ENCODE measurements at places on chromosomes 2 and 18. TPM values are rescaled to one million over a fixed set of nuclear protein-coding genes. Genes with fewer than 3 reads are reported as not detected.

DNA sequence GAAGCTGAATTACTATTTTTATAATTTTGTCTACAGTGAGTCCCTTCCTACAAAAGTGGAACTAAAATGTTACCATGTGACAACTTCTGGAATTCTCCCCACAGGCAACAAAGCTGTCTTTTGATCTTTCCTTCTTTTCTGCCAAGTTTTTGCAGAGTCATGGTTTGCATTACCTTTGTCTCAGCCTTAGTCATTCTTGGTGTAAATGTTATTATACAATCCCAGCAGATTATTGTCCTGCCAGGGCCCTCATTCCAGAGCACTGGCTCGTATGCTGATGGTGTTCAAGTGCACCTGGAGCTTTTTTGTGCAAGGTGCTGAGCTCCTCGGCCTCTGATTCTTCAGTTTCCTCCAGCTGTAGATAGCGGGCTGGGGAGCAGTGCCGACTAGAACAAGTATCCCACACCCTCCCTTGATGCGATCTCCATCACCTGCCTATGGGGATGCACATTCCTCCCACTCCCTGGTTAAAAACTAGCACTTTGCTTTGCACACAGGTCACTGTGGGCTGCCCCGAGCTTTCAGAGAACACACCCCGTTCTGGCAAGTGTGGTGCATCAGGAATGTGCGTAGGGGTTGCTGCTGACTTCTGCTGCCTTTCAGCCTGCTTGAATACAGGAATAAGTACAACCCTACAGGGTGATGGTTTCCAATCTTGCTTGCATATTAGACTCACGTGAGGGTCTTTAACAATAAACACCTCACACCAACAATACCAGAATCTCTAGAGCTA is 263.6 kb downstream of the RNF144A start:
- DNase-seq: no peak
- no peaks in the 10 kb centered on the region for H3K4me1 ChIP-seq
- no peaks in the 10 kb centered on the region for H3K27me3 ChIP-seq
- no peaks in the 10 kb centered on the region for H3K36me3 ChIP-seq

DNA sequence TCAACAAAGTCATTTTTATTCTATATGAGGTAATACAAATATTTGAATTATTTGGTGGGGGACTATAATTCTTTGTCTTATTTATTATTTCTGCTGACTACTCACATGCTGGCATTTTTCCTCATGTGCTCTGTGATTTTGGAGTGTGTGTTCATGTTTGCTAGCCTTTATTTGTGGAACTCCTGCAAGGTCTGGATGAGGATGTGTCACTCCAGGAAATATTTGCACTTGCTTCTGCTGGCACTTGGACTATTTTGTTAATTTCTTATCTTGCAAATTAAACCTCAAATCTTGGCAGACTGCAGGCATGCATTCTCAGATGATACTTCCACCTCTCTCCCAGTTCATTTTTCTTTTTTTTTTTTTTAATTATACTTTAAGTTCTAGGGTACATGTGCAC is 34.1 kb downstream of the POLI start:
- H3K4me1 ChIP-seq: no peaks in the 10 kb centered on the region
- H3K4me3 ChIP-seq: no peak overlapping the region
- no peaks in the 10 kb centered on the region for H3K27me3 ChIP-seq
- H3K27ac ChIP-seq: no peak overlapping the region

DNA sequence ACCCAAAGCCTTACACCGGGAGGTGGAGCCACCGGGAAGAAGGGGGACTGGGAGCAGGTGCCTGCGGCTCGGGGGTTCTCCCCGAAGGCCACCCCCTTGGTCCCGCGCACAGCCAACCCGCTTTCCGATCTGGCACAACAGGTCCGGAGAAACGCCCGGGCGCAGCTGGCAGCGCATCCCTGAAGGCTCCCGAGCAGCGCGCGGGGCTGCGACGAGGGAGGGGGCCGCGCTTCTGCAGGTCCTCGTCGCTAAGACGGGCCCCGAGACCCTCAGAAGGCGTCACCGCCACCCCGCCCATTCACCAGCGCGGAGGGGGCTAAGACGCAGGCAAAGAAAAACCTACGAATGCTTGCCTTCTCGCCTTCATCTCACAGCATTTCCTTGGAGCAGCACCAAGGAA is 1.8 kb downstream of the CBLN2 start:
- no peaks in the 10 kb centered on the region for H3K36me3 ChIP-seq
- peaks cover 6% of the 10 kb centered on the region for H3K4me1 ChIP-seq
- H3K4me3 ChIP-seq: no peak overlapping the region
- peaks cover 34% of the 10 kb centered on the region for H3K27me3 ChIP-seq
- no peak for DNase-seq
- no peak overlapping the region for H3K27ac ChIP-seq

GRCh38 chr2:68041704-68042245 is 21.0 kb downstream of the C1D start:
- H3K27ac ChIP-seq: no peak overlapping the region
- H3K36me3 ChIP-seq: peaks cover 4% of the 10 kb centered on the region
- DNase-seq: no peak
- H3K27me3 ChIP-seq: no peaks in the 10 kb centered on the region
- peaks cover 6% of the 10 kb centered on the region for H3K4me1 ChIP-seq

DNA sequence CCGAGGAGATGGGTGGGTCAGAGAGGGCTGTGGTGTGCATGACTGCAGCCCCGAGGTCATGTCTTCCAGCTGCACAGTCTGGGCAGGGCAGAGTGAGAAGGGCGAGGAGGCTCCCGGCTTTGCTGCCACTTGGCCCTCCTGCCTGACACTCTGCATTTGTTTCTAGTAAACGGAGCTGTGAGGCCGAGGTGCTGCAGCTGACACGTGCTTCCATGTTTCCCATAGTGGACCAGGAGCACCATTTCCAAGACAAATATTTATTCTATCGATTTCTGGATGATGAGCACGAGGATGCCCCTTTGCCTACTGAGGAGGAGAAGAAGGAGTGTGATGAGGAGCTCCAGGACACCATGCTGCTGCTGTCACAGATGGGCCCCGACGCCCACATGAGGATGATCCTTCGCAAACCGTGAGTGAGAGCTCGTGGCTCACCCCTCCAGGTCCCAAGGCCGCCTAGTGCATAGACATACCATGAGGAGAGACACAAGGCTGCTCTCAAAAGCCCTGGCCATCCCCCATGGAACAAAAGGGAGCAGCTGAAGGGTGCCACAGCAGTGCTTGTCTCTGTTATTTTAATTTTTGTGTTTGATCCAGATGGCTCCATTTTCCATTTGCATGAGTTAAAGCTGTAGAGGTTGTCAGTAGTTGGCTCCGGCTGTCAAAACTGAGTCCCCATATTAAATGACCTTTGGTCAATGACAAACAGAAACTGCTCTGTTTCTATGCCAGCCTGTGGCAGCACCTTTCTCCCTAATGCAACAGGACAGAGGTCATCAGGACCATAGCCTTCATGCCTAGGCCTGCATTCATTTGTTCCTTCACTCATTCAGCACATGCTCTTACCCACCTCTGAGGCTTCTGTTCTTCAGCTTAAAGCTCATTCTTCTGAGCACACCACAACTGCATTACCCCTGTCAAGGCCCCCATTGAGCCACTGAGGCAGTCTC is 108.3 kb upstream of the MAP3K20 start:
- no peaks in the 10 kb centered on the region for H3K27me3 ChIP-seq
- H3K27ac ChIP-seq: no peak overlapping the region
- no peak for DNase-seq

EFHD1 gene
- total RNA-seq: 0.70 TPM

SGPP2 gene
- 2.8 TPM for total RNA-seq

SPDYA gene
- 1.3 TPM for total RNA-seq

DNA sequence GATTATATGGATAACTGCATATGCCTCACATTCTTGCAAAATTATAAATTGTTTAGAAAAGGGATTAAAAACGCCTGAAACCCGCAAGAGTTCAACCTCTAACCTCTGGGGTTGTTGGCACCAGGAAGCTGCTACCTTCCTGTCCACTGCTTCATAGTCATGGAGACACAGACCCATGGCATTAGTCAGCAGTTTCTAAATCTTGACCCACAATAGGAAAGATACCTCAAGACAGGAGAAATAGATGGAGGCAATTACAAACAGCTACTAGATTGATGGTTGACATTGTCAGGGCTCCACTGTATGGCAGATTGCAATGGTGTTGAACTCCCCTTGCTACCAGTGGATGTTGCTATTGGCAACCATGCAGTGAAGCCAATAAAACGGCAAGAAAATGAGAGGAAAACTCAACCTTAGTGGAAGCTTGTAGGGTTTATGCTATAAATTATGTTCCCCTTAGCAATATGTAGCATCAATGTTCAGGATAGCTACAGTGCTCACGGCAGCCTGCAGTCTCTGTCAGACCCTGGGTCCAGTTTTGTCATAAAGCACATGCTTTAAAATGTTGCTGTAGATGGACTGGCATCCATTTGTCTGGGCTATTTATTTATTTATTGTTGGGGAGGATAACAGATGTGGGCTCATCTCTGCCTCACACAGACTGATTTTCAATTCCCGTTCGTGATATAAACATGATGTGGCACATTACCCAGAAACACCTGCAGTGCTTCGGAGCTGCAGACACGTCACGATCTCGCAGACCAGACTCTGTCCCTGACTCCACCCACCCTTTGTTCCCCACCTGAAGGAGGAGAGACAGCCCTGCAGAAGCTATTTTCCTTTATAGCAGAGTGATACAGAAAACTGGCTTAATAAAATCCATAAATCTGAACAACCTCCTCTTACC is 233.4 kb downstream of the AGPS start:
- H3K27me3 ChIP-seq: peaks cover 3% of the 10 kb centered on the region
- peak overlapping the region; percentile 24 for H3K4me3 ChIP-seq
- no peaks in the 10 kb centered on the region for H3K4me1 ChIP-seq

DNA sequence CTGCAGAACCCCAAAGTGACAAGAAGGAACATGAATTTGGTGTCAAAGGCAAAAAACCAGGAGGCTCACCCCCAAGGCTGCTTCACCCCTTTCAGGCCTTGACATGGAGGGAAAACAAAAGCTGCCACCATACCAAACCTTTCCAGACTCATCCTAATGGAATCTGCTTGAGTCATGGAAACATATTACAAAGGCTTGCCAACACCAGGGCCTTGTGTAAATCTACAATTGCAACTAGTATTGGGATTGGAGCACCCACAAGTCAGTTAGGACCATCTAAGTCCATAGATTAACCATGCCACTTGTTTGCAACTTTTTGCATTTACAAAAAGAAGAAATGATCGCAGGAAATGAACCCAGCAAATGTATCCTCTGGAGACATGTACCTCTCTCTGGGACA is 297.6 kb downstream of the CDCA7 start:
- H3K4me1 ChIP-seq: no peaks in the 10 kb centered on the region
- DNase-seq: no peak
- peaks cover 6% of the 10 kb centered on the region for H3K27me3 ChIP-seq
- no peaks in the 10 kb centered on the region for H3K36me3 ChIP-seq

- DNase-seq: no peak
- no peaks in the 10 kb centered on the region for H3K36me3 ChIP-seq
- no peak overlapping the region for H3K27ac ChIP-seq
Measured at GRCh38 chr2:238905644-238906043, 57.8 kb downstream of the TWIST2 start.

PRADC1 gene
- 12.4 TPM for total RNA-seq

TMEM163 gene
- total RNA-seq: not detected

DNA sequence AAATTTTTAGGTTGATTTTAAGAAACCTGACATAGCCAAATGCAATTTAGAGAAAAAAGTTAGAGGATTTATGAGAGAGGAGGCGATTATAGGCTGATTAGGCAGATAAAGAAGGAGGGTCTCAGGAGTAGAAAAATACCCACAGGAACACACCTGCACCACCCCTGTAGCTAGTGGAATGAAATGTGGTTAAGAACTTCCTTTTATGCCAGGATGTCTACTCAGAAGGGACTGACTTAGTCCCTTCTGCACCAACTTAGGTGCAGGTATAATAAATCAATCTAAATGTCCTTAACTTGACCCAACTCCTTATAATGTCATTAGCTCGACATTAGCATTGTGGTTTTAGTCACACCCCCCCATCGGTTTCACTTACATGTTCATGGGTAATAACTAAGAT is 1274.5 kb upstream of the TMEFF2 start:
- no peak overlapping the region for H3K4me3 ChIP-seq
- no peak for DNase-seq
- H3K4me1 ChIP-seq: peaks cover 10% of the 10 kb centered on the region
- H3K36me3 ChIP-seq: no peaks in the 10 kb centered on the region
- no peak overlapping the region for H3K27ac ChIP-seq
- no peaks in the 10 kb centered on the region for H3K27me3 ChIP-seq

DNA sequence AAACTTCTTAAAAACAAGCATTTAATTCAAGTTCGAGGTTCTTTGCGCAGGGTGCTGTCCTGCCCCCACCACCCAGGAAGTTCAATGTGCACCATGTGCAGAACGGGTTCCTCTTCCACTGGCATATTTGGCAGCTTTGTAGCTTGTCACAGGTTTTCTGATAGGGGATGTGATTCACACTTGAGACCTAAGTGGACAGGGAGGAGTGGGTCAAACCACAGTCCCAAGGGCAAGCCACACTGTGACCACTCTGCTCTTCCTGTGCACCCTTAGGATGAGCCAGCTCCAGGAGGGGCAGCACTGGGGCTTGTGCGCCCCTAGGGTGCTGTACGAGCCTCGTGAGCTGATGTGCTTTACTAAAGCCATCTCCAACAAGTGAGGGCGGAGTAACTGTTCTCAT is 82.5 kb downstream of the TGFA start:
- H3K36me3 ChIP-seq: no peaks in the 10 kb centered on the region
- no peak overlapping the region for H3K4me3 ChIP-seq
- no peak overlapping the region for H3K27ac ChIP-seq

DNA sequence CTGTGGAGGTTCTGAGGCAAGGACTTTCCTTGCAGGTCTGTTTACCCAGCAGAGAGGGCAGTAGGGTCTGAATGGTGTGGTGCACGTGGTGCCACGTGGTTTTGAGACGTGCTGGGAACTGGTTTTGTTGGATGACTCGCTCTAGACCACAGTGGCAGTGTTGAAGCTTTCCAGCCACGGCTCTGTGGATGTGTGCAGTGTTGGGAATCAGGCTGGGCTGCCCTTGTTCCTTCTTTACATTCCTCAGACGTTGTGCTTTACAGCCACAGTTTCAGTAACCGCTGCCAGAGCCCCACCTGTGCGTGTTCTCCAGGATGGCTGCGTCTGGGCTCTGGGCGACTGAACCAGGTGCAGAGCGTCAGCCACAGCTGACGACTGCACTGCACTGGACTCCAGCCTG is 8.2 kb downstream of the CTDP1 start:
- H3K4me1 ChIP-seq: peaks cover 62% of the 10 kb centered on the region
- no peak overlapping the region for H3K4me3 ChIP-seq
- no peak for DNase-seq
- peak overlapping the region; percentile 34 for H3K27ac ChIP-seq

GRCh38 chr2:147398996-147399395 is 445.8 kb upstream of the ACVR2A start:
- H3K27me3 ChIP-seq: no peaks in the 10 kb centered on the region
- no peaks in the 10 kb centered on the region for H3K36me3 ChIP-seq
- H3K4me1 ChIP-seq: no peaks in the 10 kb centered on the region
- H3K27ac ChIP-seq: no peak overlapping the region

PLCL1 gene
- total RNA-seq: 0.69 TPM

Measured in activated CD8-positive, alpha-beta T cell treated with anti-CD3 and anti-CD28 coated beads for 36 hours (primary cell).